T-helper 2 cell treated with Interferon-gamma antibody and Interleukin-4, amounts not matched to agents 5 μg/mL and 100 μg/mL, for 36 hours (primary cell): ENCODE measurements at places on chromosomes 1 and 21.
A peak's percentile ranks its signal among the peaks of the same experiment; 100 is the strongest.

- DNase-seq, result peak; percentile 73
- peaks cover 9% of the 10 kb centered on the region for H3K4me1 ChIP-seq
- H3K27me3 ChIP-seq, result no peaks in the 10 kb centered on the region
- peak overlapping the region; percentile 74 for H3K27ac ChIP-seq
- peak overlapping the region; percentile 79 for H3K4me3 ChIP-seq
Measured at GRCh38 chr21:45541221-45542039, 810 bp downstream of the SLC19A1 start.

GRCh38 chr1:200856716-200857357 lies 15.9 kb upstream of the GPR25 start:
- H3K27me3 ChIP-seq, result peaks cover 18% of the 10 kb centered on the region
- H3K36me3 ChIP-seq, result no peaks in the 10 kb centered on the region
- DNase-seq, result no peak
- H3K4me3 ChIP-seq, result no peak overlapping the region
- H3K4me1 ChIP-seq, result no peaks in the 10 kb centered on the region
- no peak overlapping the region for H3K27ac ChIP-seq

DNA sequence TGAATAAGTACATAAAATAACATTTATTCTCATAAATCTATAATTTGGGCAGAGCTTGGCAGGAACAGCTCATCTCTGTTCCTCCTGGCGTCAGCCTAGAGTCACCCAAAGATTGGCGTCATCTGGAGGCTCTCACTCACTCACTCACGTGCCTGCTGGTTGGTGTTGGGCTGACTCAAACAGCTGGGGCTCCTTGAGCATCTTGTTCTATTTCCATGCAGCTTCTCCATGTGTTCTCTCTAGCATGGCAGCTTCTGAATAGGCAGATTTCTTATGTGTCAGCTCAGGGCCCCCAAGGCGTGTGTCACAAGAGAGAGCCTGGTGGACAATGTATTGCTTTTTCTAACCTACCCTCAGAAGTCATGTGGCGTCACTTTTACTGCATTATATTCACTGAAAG lies 70.6 kb upstream of the RAB3GAP2 start:
- H3K27me3 ChIP-seq, result peaks cover 8% of the 10 kb centered on the region
- no peaks in the 10 kb centered on the region for H3K36me3 ChIP-seq
- no peaks in the 10 kb centered on the region for H3K4me1 ChIP-seq
- no peak for DNase-seq
- H3K4me3 ChIP-seq, result no peak overlapping the region

GRCh38 chr21:37039411-37040075 lies 33.0 kb downstream of the RIPPLY3 start:
- peaks cover under 1% of the 10 kb centered on the region for H3K4me1 ChIP-seq
- no peaks in the 10 kb centered on the region for H3K36me3 ChIP-seq
- H3K27ac ChIP-seq, result no peak overlapping the region
- no peak for DNase-seq
- no peak overlapping the region for H3K4me3 ChIP-seq
- peaks cover 5% of the 10 kb centered on the region for H3K27me3 ChIP-seq

DNA sequence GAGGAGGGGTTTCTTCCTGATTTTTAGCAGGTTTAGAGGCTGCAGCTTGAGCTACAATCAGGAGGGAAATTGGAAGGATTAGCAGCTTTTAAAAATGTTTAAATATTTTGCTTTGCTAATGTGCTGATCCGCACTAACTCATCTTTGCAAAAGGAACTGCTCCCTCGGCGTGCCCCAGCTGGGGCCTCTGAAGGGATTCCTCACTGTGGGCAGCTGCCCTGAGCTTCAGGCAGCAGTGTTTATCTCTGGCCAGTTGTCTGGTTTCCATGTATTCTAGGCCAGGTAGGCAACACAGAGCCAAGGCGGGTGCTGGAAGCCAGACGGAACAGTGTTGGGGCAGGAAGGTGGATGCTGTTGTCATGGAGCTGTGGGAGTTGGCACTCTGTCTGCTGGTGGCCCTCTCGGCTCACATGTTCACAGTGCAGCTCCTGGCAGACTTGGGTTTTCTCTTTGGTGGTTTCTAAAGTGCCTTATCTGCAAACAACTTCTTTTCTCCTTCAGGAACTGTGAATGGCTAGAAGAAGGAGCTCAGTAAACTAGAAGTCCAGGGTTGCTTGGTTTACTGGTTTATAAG lies 18.9 kb downstream of the NECAP2 start:
- H3K27me3 ChIP-seq, result no peaks in the 10 kb centered on the region
- DNase-seq, result no peak
- no peak overlapping the region for H3K27ac ChIP-seq
- no peak overlapping the region for H3K4me3 ChIP-seq

- no peaks in the 10 kb centered on the region for H3K27me3 ChIP-seq
- peak overlapping the region; percentile 95 for H3K27ac ChIP-seq
- DNase-seq, result no peak
- peaks cover 50% of the 10 kb centered on the region for H3K4me1 ChIP-seq
Measured at GRCh38 chr1:116827607-116828105, 73.4 kb downstream of the CD2 start.

DNA sequence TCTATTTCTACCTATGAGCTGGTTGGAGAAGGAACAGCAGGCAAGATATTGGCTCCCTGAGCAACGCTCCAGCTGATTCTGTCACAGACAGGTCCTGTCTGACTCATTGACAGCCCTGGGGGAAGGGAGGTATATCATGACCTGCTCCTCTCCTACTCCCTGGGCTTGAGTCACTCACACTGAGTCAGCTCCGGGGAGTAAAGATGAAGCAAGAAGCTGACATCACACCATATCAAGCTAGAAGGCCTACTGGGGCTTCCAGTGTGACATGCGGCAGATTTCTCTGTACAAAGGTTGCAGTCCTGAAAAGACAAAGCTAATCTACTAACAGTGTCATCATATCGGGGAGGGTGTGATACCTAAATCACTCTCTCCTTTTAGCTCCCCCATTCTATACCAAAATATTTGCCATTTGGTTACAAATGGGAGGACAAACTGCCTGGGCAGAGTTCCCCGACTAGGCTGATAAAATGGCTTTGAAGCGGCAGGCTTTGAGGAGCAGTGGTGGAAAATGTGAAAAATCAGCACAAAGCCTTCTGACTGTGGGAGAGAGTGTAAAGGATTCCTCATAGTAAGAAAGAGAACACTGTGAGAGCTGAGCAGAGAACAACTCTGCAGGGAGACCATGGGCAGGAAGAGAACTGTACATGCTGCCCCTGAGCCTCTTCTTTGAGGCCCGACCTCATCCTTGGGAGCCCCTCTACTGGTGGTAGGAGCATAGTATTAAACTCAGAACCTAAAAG lies 15.5 kb downstream of the PI4KB start:
- H3K4me1 ChIP-seq, result peaks cover 18% of the 10 kb centered on the region
- peak overlapping the region; percentile 67 for H3K27ac ChIP-seq
- no peak overlapping the region for H3K4me3 ChIP-seq
- DNase-seq, result peak; percentile 86
- H3K36me3 ChIP-seq, result peaks cover 47% of the 10 kb centered on the region

DNA sequence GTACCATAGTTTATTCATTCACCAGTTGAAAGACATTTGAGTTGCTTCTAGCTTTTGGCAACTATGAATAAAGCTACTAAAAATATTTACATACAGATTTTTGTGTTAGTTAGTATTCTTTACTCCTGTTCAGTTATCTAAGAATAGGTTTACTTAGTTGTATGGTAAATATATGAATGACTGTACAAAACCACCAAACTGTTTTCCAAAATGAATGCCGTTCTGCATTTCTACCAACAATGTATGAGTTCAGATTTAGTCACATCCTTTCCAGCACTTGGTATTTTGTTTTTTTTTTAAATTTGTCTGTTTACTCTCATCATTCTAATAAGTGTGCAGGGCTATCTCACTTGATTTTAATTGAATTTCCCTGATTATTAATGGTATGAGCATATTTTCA lies 3.4 kb upstream of the KIFAP3 start:
- H3K27ac ChIP-seq, result no peak overlapping the region
- H3K27me3 ChIP-seq, result peaks cover 8% of the 10 kb centered on the region
- peaks cover 23% of the 10 kb centered on the region for H3K4me1 ChIP-seq
- H3K4me3 ChIP-seq, result no peak overlapping the region

DNA sequence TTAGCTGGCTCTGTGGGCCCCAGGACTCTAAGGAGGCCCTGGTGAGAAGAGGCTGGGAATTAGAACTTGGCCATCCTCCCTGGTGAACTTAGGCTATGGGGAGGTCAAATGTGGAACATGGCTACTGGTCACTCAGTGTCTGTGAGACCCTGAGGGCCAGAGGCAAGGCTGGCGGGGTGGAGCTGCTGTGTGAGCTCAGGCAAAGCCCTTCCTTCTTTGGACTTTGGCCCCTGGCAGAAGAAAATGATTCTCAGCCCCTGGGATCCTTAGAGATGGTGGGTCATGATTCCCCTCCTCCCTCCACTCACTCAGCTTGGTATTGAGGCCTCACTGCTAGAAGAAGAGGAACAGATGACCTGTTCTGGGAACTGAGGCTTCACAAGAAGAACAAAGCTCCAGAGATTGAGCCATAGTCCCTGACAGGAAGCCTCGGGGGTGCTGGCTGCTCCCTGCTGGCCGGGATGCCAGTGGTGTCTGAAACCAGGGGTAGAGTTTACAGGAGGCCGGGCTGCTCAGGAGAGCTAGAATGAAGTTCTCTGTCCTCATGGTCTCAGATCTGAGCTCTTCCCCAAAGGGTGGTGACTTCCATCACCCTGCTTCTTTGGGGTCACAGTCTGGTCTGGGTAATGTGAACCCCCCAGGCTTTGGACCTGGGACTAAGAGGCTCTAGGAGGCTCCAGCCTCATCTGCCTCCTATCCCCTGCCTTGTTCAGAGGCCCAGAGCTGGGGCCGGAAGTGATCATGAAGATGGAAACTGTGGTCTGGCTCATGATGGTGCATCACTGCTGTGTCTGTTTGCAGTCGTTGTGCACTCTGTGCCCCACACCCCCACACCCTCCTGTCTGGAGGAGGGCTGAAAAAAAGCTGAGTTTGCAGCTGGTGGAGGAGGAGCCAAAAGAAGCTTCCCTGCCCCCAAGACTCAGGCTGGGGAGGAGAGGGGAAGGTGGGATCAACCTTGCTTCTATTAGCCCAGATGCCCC lies 905 bp downstream of the BTBD19 start:
- H3K36me3 ChIP-seq, result peaks cover 55% of the 10 kb centered on the region
- peak overlapping the region; percentile 99 for H3K27ac ChIP-seq
- H3K4me3 ChIP-seq, result peak overlapping the region; percentile 79
- peak; percentile 92 for DNase-seq
- H3K27me3 ChIP-seq, result no peaks in the 10 kb centered on the region
- peaks cover 62% of the 10 kb centered on the region for H3K4me1 ChIP-seq

GRCh38 chr21:45381865-45382696 lies 22.9 kb upstream of the COL18A1 start:
- H3K4me1 ChIP-seq, result no peaks in the 10 kb centered on the region
- H3K4me3 ChIP-seq, result no peak overlapping the region
- H3K27ac ChIP-seq, result no peak overlapping the region

DNA sequence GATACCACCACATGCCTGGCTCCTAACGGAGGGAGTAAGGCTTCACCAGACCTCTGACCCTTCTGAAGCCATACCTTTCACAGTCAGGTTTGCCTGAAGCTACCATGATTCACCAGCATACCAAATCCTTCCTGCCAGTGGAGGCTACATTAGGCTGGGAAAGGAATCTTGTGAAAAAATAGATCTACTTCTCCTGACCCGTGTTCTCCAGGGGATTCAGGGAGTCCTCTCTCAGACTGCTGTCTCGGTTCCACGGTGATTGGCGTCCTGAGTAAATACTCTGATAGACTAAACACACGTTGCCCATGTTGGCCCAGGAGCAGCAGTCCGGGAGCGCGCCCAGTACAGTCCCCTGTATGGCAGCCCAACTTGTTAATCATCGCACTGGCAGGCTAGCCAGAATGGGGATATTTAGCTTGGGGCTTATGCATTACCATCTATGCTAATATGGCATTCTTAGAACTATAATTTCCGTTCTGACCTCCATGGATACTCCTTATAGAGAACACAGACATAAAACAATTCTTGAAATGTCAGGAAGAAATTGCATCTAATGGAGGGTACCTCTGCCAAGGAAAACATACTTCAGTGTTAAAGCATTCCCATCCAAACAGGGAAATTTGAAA lies 173.2 kb downstream of the ROR1 start:
- H3K27me3 ChIP-seq, result no peaks in the 10 kb centered on the region
- no peak overlapping the region for H3K27ac ChIP-seq
- H3K4me1 ChIP-seq, result no peaks in the 10 kb centered on the region
- no peak overlapping the region for H3K4me3 ChIP-seq

- no peak for DNase-seq
- peak overlapping the region; percentile 81 for H3K27ac ChIP-seq
- peak overlapping the region; percentile 52 for H3K4me3 ChIP-seq
- no peaks in the 10 kb centered on the region for H3K27me3 ChIP-seq
- peaks cover 49% of the 10 kb centered on the region for H3K4me1 ChIP-seq
Measured at GRCh38 chr1:212722270-212722957, 22.8 kb upstream of the BATF3 start.

DNA sequence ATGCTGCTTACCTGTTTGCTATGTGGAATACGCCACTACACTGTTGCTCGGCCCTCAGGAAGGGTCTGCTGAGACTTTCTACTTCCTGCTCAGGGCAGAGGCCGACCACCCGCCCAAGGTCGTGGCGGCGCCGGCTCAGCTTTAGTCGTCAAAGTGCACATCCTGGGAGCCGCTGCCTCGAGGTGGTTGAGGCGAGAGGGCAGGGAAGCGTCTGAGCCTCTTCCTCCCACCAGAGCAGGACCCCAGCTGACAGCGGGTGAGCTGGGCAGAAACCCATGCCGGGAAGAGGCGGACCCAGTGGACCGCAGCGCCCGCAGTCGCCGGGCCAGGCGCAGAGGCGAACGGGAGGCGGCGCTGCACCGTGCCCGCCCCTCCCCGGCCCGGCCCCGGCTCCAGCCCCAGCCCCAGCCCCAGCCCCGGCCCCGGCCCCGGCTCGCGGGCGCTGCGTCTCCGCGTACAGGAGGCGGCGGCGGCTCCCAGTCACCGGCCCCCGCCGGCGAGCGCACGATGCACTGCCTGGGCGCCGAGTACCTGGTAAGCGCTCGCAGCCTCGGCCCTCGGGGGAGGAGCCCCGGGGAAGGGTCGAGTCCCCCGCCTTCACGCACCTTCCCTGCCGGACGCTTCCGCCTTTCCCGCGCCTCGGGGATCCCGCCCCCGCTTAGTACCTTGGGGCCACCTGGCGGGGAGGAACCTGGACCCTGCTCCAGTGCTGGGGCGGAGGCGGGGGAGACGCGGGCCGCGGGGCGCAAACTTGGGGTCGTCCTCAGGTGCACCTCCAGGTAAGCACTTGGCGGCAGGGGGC lies at the start of gene SLC44A3:
Gene SLC44A3, plus strand, starts transcription at position 413 of the 802 bp plus-strand sequence. Its CDS starts 95 bp downstream, at position 508.
- peak; percentile 13 for DNase-seq
- peak within 1 kb of the TSS; percentile 61 for H3K4me3 ChIP-seq
- no peaks in the 10 kb centered on the region for H3K4me1 ChIP-seq
- H3K27ac ChIP-seq, result no peak within 1 kb of the TSS
- peaks cover 66% of the 10 kb centered on the region for H3K27me3 ChIP-seq
- no peaks in the 10 kb centered on the region for H3K36me3 ChIP-seq
